ENCODE measurements at places on chromosomes 3 and 15.

DNA sequence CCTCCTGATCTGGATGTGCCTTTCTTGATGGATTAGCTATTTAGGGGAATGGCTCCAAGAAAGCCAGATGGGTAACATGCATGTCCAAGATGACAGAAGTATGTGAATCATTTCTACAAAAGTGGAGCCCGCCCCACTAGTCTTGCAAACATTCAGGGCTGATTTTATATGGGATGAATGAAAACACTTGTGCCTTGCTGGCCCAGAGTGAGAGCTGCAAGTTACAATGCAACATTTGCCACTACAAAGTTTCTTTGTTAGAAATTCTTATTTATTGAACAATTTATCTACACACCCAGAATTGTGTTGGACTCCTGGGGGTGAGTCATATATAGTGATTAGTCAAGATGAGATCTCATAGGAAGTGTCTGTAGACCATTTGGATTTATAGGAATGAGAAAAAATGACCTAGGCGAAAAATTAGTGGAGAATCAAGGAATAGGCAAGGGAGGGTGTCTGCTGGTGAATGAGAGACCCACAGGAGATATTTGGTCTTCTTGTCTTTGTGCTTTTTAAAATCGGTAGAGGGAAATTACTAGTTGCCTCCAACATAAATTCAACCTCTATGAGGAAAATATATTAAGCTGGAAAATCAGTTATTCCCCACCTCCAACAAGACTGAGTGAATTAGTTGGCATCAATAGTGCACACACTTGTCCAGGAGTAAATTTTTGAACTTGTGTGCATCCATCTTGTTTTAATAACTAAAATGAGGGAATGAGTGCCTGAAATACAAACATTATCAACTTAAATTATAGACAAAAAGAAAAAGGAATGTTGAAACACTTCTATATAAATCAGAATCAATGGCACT, 53.5 kb upstream of the DCBLD2 start:
- DNase-seq = no peak

GRCh38 chr3:108035751-108036150, 55.1 kb downstream of the CD47 start:
- no peak for DNase-seq

DNA sequence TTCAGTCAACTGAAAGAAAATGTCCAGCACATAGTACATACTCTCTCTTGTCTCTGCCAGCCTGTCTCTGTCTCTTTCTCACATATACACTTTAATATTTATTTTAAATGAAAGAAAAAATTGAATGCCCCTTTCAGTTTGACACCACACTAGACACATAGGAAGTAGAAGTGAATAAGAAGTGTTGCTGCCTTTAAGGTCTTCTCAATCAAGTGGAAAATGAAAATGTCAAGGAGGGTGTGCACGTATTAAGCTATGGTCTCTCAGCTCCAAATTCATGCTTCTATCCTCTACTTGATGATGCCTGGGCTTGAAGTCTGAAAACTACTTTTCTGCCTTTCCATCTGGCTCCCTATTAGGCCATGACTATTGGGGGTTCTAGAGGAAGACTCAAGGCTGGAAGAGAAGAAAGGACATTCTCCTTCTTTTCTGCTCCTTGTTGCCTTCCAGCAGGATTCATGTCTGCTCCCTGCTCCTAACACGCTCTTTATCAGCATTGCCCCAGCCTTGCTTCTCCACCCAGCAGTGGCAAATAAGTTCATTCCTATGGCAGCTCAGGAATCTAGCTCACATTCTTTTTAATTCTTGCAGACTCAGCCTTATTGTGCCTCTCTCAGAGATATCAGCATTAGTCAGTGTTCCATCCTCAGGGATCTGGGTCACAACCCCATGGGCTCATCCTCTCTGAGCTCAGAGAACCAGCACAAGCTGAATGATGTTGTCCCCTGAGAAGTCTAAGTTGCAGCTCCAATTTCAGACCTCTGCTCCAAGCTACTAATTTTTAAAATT, 609.1 kb upstream of the GRM7 start:
- DNase-seq = no peak

DNA sequence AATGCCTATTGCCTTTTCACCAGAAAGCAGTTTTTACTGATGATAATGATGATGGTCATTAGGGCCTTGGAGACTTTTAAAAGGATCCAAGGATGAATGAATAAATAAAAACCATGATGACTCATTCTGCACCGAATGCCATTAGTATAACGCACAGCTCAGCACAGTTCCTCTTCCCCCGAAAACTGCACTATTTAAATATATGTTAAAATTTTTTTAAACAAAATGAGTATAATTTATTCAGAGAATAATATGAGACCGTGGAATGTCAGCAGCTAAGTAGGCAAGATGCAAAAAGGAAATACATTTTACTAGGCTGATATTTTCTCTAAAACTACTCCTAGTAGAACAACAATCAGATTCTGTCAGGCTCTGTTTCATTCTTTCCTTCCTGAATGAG, 83.4 kb upstream of the NANOGP8 start:
- DNase-seq = no peak

GRCh38 chr15:91496754-91497691, 356.5 kb upstream of the SLCO3A1 start:
- no peak for DNase-seq

- DNase-seq = no peak
Measured at GRCh38 chr3:114363554-114364202, 69.8 kb downstream of the TIGIT start.

DNA sequence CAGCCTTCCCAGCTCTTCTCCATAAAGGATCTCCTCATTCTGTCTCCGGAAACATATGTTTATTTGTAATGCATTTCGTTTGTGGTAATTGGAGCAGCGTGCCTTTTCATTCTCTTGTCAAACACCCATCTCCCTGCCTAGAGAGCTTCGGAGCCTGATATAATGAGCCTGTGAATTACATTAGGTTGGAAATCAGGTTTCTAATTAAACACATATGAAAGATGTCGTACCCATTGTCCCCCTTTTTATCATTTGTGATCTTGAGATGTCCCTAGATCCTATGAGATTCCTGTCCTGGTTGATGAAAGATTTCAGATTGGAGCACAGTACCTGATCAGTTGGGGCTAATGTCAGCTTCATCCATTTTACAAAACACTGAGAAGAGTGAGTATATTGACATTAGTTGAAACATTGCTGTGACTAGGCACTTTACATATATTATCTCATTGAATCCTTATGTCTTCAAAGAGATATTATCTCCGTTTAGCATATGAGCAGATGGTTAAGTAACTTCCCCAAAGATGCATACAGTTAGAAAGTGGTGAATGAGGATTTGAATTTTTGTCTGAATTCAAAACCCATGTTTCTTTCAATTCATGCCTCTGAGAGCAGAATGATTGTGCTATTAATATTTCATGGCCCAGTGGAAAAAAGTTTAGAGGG, 23.1 kb downstream of the SYN2 start:
- no peak for DNase-seq

GRCh38 chr3:66928252-66928651, 69.9 kb upstream of the KBTBD8 start:
- no peak for DNase-seq

- no peak for DNase-seq
Measured at GRCh38 chr15:69656271-69657030, 203.8 kb downstream of the RPLP1 start.

All from stimulated activated CD8-positive, alpha-beta memory T cell treated with anti-CD3 and anti-CD28 coated beads, Interleukin-4, amount 100 ng/mL, for 4 hours (primary cell).